Stimulated activated CD8-positive, alpha-beta memory T cell treated with anti-CD3 and anti-CD28 coated beads, Interleukin-15, amount 100 ng/mL, for 4 hours (primary cell): ENCODE measurements at places on chromosomes 2 and 18.

GRCh38 chr2:80496775-80497174, 192.2 kb upstream of the LRRTM1 start:
- no peak for DNase-seq

DNA sequence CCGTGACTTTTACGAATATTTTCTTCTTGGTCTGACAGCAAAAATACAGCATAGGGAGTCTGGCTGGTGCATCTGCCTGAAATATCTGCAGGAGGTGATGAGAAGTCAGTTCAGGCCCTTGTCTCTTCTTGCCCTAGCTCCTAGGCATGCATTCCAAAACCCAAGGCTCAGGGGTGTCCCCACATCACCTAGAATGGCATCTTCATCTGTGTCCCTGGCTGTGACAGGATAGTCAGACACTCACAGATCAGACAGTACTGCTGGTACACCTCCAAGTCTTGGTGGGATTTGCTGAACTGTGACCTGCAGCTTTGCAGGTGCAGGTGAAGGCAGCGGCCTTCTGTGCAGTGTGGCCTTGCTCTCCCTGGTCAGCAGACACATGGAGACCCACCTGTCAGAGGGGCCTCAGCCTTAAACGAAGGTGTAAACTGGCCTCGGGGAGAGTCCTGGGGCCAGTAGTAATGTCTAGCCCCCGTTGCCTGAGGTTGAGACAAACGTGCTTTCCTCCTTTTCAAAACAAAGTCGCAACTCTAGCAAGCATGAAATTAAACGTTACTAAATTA, 42.8 kb downstream of the MBP start:
- DNase-seq: no peak

GRCh38 chr18:12428923-12429322, 21.2 kb downstream of the PRELID3A start:
- DNase-seq: no peak

- DNase-seq: no peak
Observed at GRCh38 chr2:188776634-188777033, 197.5 kb upstream of the COL3A1 start.

GRCh38 chr2:34193164-34193563, 594.1 kb upstream of the FAM98A start:
- DNase-seq: no peak

GRCh38 chr2:152418688-152419087, 83.7 kb downstream of the FMNL2 start:
- no peak for DNase-seq

- no peak for DNase-seq
Observed at GRCh38 chr2:218289639-218290315, 2.5 kb downstream of the TMBIM1 start.

DNA sequence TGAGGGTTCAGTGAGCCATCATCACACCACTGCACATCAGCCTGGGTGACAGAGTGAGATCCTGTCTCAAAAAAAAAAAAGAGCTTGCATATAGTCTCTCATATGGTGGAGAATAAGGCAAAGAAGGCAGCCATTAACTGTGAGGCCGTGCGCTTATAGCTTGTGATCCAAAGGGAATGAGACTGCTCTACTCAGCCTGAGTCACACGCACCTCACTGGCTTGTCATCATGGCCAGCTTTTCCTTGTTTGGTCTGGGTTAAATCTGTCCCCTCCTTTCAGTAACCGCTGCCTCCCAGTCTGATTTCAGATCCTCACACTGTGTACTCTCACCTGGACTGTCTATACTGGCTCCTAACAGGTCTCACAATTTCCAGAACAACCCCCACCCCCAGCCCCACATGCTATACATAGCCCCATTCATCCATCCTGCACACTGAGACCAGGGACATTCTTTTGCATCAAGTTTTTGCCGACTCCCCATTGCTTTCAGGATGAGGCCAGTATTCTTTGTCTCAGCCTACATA, 35.3 kb upstream of the ANKRD44 start:
- DNase-seq: no peak

DNA sequence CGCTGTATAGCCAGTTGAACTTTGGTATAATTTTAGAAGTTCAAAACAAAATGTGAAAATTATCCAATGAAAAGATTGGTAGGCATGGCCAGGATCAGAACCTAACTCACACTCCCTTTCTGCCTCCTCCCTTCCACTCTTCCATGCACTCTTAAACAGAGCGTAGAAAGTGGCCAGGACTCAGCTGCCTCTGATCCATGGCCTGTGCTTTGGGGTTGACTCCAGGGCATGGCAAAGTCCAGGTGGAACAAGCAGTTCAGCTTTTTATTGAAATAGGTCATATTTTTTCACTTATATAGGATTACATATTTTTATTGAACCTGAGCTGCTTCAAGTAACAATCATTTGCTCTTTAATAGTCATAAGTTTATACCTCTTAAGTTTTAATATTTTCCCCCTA, 26.2 kb downstream of the INPP1 start:
- no peak for DNase-seq

- DNase-seq: no peak
Observed at GRCh38 chr2:16154501-16155280, 214.3 kb downstream of the MYCN start.

DNA sequence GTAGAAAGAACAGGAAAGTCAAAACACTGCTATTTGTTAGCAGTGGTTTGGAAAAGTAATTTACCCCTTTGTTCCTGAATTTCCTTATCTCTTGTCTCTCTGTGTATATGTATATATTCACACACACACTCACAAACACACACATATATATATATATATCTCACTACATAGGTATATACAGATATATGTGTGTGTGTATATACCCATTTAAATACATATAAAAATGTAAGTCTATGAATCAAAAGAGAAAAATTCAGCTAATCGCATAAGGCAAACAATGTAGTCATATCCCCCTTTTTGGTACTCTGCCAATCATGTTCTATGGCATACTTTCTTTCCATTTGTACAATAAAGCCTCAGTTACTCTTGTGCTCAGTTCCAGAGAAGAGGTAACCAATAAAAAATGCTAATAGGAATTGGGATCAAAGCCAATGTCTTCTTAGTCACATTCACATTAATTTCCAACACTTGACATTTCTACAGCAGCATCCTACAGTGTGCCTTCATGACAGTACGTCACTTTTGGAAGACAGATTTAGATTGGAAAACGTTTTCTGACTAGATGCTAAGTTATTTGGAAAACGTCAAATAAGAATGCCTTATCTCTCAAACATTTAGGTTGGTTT, 94.6 kb downstream of the MC4R start:
- DNase-seq: no peak

DNA sequence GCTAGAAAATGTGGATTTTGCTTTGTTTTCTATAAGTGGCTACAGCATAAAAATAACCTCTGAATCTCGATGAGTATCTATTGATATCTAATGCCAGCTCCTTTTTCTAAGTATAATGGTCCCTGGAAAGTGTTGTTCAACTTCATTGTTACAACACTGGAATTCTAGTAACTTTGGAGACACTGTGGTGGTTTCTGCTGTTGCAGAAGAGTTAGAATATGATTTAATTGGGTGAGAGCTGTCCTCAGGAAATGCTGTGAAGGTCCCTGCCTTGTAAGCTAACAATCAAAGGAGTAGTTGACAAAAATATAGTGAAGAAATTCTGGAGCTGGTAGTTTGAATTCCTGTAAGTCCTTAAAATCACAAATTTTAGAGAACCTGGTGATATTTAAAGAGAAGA, 62.1 kb downstream of the C18orf63 start:
- no peak for DNase-seq

DNA sequence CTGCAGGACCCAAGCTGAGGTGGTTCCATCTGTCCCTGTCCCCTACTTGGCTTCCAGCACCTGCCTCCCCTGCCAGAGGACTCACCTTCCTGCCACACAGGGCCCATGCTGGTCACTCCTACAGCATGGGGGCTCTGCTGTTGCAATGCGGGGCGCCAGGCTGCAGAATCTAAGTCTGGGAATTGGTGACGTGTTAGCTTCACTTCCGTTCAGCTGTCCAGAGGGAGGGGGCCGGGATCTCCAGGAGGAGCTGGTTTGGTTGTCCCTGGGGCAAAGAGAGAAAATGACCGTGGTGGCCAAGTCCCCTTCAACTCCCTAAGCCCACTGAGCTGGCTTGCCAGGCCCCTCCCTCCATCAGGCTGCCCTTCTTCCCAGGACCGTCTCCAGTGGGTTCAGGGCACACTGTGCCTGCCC, 69.5 kb downstream of the IL1R2 start:
- no peak for DNase-seq

DNA sequence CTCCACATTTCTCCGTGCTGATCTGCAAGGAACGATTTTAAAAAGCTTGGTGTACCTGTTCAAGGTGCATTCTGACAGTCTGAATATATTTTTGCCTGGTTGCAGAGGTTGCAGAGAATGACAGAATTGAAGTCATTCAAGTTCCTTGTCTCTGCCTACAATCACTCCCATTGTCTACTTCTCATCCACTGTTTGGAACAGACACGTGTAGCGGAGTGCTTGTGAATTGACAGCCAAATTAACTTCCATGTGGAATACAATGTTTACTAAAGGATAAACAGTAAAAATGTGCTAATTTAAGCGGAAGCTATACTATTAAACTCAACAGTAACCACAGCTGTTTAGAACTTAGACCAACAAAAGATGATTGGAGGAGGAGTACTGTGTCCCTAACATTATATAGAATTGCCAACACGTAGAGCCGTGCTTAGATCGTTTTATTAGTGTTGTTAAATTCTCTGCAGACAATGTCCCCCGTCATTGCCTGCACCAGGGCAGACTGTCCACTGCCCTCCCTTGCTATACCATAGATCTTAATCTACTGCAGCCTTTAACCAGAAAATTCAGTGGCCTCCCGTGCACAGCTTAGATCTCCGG, 87.3 kb upstream of the ZCCHC2 start:
- no peak for DNase-seq

GRCh38 chr2:122736279-122736678, 980.8 kb downstream of the TSN start:
- no peak for DNase-seq

DNA sequence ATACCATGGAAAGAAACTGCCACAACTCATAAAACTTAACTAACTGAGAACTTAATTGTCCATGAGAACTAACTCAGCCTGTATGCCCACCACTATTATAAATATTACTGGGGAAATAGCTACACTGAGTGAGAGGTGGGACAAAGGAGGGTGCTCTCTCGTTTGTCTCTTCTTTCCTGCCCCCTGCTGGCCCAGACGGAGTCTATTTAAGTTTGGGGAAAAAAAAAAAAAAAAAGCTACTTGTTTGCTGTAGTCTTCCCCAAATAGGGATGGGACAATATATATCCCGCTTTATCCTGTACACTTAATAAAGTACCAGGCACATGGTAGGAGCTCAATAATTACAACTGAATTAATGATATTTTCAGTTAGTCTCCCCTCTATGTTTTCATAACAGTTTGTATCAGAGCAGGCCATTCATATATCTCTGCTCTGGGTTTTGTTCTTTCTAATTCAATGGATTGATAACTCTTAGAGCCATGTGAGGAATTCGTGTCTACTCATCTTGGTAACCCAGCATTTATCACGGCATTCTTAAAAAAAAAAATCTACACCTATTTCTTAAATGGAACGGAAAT, 647.6 kb upstream of the PKDCC start:
- DNase-seq: no peak

GRCh38 chr2:62281663-62282062, 85.7 kb downstream of the B3GNT2 start:
- no peak for DNase-seq

GRCh38 chr2:112881217-112881985, 29.6 kb upstream of the IL37 start:
- DNase-seq: no peak

DNA sequence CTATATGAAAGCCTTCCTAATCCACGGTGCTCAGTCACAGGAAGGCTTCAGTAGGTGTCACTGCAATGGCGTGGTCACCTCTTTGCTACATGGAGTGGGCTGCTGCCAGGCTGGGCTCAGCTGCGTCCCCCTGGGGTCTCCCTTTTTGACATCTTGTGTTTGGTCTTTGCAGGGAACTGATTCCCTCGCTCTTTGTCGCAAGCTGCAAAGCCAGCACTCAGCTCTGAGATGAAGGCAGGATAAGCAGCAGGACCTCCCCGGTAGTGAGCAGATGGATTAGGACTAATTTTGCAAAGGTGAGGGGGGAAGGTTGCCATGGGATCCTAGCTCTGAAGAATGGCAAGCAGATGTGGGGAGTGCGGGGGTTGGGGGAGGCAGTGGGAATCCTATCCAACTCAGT, 173.9 kb upstream of the ARL4C start:
- no peak for DNase-seq

- DNase-seq: no peak
Observed at GRCh38 chr2:207201416-207201815, 35.7 kb upstream of the KLF7 start.

GRCh38 chr18:22556222-22557167, 138.8 kb upstream of the CTAGE1 start:
- DNase-seq: no peak

DNA sequence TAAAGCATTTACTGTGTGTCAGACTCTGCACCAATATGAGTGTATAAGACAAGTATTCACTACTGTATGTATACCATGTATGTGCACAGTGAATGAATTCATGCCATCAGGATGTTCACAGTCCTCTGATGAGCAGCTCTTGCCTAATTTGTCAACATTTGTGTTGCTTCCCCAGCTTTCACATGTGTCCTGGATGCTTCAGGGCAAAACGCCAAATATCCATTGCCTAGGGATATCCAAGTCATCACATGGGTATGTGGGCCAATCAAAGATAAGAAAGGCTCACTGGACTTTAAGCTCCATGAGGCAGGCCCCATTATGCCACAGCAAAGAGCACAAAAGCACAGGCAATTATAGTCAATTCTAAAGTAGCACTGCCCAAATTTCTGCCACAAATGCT, 134.2 kb upstream of the CHAC2 start:
- DNase-seq: no peak

DNA sequence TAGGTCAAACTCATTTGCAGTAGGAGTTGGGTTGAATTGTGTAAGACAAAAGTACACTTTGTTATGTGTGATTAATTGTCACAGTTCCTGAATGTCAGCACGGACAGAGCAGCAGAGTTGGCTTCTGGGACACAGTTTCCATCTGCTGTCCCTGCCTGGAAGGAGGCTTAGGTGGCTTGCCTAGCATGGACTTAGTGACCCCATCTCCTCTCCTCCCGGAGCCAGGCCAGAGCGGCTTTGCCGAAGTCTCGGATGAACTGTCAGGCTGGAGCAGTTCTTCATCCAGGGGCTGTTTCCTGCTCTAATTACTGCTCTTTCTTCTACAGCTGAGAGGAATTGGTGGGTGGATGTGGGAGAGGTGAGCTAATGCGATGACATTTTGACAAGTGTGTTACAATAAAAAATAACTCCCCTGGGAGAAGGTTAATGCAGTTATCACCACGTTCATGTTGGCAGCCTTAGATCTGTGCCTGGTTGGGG, 102.0 kb downstream of the SH3RF3 start:
- DNase-seq: no peak

GRCh38 chr2:237361194-237362004, 52.6 kb downstream of the COL6A3 start:
- no peak for DNase-seq

GRCh38 chr2:230439590-230439989, 23.6 kb downstream of the SP100 start:
- no peak for DNase-seq

GRCh38 chr2:63569740-63570139, 18.5 kb downstream of the WDPCP start:
- no peak for DNase-seq

GRCh38 chr2:182543741-182544525, 117.1 kb upstream of the PDE1A start:
- no peak for DNase-seq

GRCh38 chr2:105636109-105636740, 108.5 kb upstream of the NCK2 start:
- no peak for DNase-seq
